A375 (cell line): ENCODE measurements at places on chromosomes 6 and 20. TPM values are rescaled to one million over a fixed set of nuclear protein-coding genes. Genes with fewer than 3 reads are reported as not detected.

The C6orf52 gene
- 0.34 and 0.82 TPM in 2 replicates for total RNA-seq

The FAM50B gene
- 4.9 and 5.7 TPM in 2 replicates for total RNA-seq

The PDE10A gene
- 66.4 and 71.8 TPM in 2 replicates for total RNA-seq

The TSBP1 gene
- 0.08 TPM in 1 of 2 replicates, not detected in the other for total RNA-seq

The GTF2H4 gene
- total RNA-seq, result 8.3 and 12.6 TPM in 2 replicates

The KCNB1 gene
- not detected in 2 replicates for total RNA-seq

The MEP1A gene
- total RNA-seq, result not detected in 2 replicates

The OLIG3 gene
- total RNA-seq, result not detected in 2 replicates

The C6orf132 gene
- not detected in 2 replicates for total RNA-seq

The SAMD5 gene
- 0.11 and 0.19 TPM in 2 replicates for total RNA-seq

The LTA gene
- not detected in 2 replicates for total RNA-seq

The KCNK16 gene
- not detected in 2 replicates for total RNA-seq

The HLA-DMA gene
- 46.9 and 55.9 TPM in 2 replicates for total RNA-seq

The SYTL3 gene
- 0.08 and 0.29 TPM in 2 replicates for total RNA-seq

The DAAM2 gene
- total RNA-seq, result 7.0 and 8.3 TPM in 2 replicates

The TGM3 gene
- total RNA-seq, result not detected in 2 replicates

The LY6G6F gene
- not detected in 2 replicates for total RNA-seq

The AIF1 gene
- not detected in 2 replicates for total RNA-seq

The KCNQ5 gene
- 3.1 and 5.9 TPM in 2 replicates for total RNA-seq

The TSPYL1 gene
- 25.2 and 29.4 TPM in 2 replicates for total RNA-seq

The LAMA4 gene
- 108 and 128 TPM in 2 replicates for total RNA-seq

The FERMT1 gene
- total RNA-seq, result 20.9 and 24.0 TPM in 2 replicates

The TRIM27 gene
- total RNA-seq, result 56.4 and 62.1 TPM in 2 replicates

The NHSL1 gene
- 27.5 and 34.3 TPM in 2 replicates for total RNA-seq

The APOM gene
- 0.19 and 2.5 TPM in 2 replicates for total RNA-seq

The ECT2L gene
- total RNA-seq, result not detected in 2 replicates

The PRELID3B gene
- total RNA-seq, result 154 and 176 TPM in 2 replicates

The DSN1 gene
- total RNA-seq, result 33.7 and 38.7 TPM in 2 replicates

The FLRT3 gene
- 15.0 and 17.4 TPM in 2 replicates for total RNA-seq

The PLN gene
- 0.08 and 0.29 TPM in 2 replicates for total RNA-seq

The PNLDC1 gene
- total RNA-seq, result not detected in 2 replicates

The BTNL2 gene
- total RNA-seq, result not detected in 2 replicates

The TCP11 gene
- not detected in 2 replicates for total RNA-seq

The ASXL1 gene
- 40.2 and 53.7 TPM in 2 replicates for total RNA-seq

The FOXA2 gene
- 0.19 and 0.21 TPM in 2 replicates for total RNA-seq

The BTBD3 gene
- 67.0 and 71.9 TPM in 2 replicates for total RNA-seq

The CST5 gene
- not detected in 2 replicates for total RNA-seq

The RAB44 gene
- total RNA-seq, result 0.11 TPM in 1 of 2 replicates, not detected in the other

The RGS17 gene
- 0.53 and 2.1 TPM in 2 replicates for total RNA-seq

The KIAA0408 gene
- 0.11 and 0.23 TPM in 2 replicates for total RNA-seq

The ERVFRD-1 gene
- total RNA-seq, result not detected in 2 replicates
